ENCODE measurements at places on chromosomes 13 and 19.

GRCh38 chr19:40632311-40633036 is 31.3 kb downstream of the LTBP4 start:
- no peak for DNase-seq

- no peak for DNase-seq
Measured at GRCh38 chr13:99614465-99614885, 113.2 kb downstream of the TM9SF2 start.

GRCh38 chr13:92769046-92769445 is 457.6 kb upstream of the GPC6 start:
- no peak for DNase-seq

DNA sequence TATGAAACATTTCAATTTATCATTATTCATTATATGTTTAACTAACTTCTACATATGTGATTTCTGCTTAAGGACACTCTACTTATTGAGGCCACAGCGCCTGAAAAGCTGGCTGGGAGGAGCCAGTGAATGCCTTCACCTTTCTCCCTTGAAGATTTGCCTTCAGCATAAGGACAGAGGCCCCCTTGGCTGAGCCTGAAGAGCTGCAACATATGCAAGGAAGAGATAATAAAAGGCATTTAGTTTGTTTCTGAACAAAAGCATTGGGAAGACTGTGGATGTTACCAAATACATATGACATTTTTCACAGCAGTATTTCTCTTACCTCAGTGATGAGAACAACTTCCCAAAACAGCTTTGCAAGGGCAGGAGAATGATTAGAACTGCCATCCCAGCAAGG is 92.1 kb downstream of the ABCC4 start:
- no peak for DNase-seq

- no peak for DNase-seq
Measured at GRCh38 chr19:50319156-50319555, 10.0 kb downstream of the KCNC3 start.

GRCh38 chr13:99028890-99029289 is 51.0 kb upstream of the DOCK9 start:
- DNase-seq: no peak

- no peak for DNase-seq
Measured at GRCh38 chr13:21595546-21595822, 8.5 kb downstream of the MICU2 start.

DNA sequence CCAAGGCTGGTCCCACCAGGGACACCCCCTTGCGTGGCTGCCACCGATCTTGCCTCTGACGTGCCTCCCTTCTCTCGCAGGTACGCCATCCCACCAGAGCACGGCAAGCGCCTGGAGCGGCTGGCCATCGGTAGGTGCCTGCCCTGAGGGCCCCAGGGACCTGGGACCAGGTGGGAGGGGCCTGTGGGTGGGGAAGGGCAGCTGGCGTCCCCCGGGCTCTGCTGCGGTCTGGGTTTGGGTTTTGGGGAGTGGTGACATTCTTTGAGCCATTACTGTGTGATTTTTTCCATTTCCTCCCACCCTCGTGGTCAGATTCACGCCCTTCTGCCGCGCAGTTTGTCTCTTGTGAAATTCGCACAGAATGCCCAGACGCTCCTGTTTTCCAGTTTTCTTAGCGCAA is 102.0 kb downstream of the KDM4B start:
- no peak for DNase-seq

- peak; percentile 36 for DNase-seq
Measured at GRCh38 chr13:80040196-80040980, 300.5 kb downstream of the SPRY2 start.

DNA sequence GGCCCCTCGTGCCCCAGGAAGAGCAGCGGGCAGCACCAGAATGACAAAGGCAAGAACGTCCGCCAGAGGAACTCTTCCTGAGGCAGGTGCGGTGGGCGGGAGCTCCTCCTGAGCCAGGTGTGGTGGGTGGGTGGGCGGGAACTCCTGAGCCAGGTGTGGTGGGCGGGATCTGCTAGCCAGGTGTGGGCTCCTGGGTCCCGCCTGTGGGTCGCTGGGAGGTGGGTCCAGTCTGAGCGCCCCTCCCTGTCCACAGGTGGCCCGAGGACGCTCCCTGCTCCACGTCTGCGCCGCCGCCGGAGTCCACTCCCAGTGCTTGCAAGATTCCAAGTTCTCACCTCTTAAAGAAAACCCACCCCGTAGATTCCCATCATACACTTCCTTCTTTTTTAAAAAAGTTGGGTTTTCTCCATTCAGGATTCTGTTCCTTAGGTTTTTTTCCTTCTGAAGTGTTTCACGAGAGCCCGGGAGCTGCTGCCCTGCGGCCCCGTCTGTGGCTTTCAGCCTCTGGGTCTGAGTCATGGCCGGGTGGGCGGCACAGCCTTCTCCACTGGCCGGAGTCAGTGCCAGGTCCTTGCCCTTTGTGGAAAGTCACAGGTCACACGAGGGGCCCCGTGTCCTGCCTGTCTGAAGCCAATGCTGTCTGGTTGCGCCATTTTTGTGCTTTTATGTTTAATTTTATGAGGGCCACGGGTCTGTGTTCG is 7.0 kb upstream of the HCN2 start:
- DNase-seq: no peak

DNA sequence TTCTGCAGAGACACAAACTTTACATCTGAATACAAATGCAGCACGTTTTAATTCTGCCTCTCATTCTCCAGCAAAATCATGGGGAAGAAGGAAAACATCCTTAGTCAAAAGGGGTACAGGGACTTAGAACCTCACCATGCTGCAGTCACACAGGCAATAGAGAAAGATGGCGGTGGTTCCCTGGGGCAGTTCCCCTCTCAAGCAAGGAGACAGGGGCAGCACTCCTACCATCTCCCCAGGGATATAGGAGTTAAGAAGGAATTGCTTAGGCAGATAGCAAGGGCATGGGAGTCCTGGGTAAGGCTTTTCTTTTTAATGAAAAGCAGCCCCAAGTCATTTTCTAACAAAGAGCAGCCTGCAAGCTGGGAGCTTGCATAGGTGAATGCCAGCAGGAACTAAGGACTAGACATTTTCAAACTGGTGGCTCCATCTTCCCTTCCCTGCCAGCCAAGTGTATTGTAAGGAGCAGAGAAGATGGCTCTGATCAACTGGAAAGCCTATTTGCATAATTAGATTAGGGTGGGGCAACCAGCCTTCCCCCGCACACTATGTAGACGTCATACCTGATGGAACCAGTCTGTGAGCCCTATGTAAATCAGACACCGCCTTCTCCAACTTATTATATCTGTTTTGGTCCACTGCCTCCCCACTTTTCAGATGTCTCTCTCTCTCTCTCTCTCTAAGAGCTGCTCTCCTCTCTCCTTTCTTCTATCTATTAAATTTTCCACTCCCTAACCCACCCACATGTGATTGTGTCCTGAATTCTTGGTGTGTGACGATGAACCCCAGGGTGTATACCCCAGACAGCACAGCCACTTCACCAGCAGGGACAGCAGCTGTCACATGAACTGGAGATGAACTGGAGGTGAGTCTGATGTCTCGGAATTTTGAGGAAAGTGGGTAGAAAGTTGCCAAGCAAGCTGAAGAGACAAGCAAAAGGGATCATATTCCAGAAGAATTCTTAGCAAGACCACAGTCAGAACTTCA is 514.5 kb downstream of the IRS2 start:
- DNase-seq: no peak

DNA sequence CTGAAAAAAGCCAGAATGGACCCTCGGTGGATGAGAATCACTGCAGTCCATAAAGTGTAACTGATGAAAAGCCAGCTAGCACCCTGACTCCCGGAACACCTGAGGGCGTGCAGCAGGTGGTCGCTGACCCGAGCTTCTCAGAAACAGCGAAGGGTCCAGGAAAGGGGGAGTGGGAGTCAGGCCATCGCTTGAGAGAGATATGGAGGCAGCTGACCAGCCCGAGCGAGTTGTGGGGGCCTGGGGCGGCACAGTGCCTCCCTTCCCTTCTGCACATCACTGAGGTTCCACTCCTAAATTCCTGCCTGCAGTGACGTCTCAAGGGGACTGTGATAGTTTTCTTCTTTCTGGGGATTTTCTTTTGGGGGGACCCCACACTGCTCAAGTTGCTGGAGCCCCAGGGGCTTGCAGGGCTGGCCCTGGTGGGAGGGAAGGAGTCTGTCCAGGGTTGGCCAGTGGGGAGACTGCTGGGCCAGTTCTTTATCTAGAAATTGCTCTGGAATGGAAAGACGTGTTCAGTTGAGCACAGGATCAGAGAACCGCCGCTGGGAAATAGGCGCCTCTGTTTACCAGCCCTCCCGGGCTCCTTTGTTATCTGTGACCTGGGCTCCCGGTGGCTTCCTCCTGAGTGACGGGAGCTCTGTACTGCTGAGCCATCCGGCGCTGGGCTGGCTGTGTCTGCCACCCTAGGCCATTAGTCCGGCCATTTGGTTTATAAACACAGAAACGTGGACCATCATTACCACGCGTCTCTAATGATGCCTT is 71.3 kb downstream of the RAB20 start:
- no peak for DNase-seq

GRCh38 chr13:46543287-46543686 is 9.7 kb upstream of the LRCH1 start:
- no peak for DNase-seq

DNA sequence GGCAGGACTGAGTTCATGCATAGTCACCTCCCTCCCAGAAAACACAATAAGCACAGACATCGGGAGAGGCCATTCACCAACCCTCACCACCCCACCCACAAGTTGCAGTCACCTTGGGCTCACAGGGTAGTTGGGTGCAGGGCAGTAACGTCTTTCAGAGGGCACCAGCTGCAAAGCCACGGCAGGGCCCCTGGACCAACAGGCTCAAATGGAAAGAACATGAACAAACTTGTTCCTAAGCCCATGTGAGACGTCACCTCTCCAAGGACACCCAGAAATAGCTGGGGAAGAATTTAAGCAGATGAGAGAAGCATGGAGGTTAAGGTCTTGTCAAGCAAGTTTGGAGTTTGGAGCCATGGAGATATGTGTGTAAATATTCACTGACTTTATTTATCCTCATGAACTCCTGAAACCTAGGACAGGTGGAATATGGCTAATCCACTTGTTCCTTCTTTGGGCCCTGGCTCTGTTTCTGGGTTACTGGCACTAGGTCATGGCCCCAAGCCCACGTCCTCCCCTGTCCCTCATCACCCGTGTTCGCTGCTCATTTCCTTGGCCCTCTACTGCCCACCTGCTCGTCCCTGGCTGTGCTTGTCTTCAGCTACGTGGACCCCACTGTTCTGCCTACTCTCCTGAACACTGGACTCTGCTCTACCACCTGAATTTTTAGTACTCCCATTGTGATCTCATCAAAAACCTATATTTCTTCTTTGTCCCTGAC is 40.4 kb downstream of the SACS start:
- no peak for DNase-seq

DNA sequence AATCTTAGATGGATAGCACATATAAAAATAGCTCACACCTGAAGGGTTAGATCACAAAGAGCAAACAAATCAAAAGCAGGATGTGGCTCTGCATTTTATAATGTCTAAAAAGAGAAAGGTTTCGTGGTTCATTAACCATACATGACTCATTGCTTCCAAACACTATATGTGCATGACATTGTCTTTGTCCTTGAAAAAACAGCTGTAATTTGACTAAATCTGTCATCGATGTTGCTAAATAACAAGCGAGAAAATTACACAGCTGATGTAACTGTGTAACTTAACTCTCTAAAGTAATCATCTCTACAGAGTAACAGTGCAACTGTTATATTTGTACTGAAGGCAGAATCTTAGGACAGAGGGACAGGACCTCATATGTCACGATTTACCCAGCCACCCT is 383.1 kb upstream of the GPC6 start:
- no peak for DNase-seq

- no peak for DNase-seq
Measured at GRCh38 chr13:103640606-103641005, 574.4 kb upstream of the SLC10A2 start.

GRCh38 chr19:45171211-45171623 is 6.8 kb downstream of the TRAPPC6A start:
- no peak for DNase-seq

- no peak for DNase-seq
Measured at GRCh38 chr13:99955747-99956472, 15.7 kb downstream of the ZIC5 start.

GRCh38 chr13:97583907-97584497 is 150.0 kb downstream of the RAP2A start:
- DNase-seq: no peak

- no peak for DNase-seq
Measured at GRCh38 chr19:56504581-56504980, 3.1 kb upstream of the ZNF471 start.

DNA sequence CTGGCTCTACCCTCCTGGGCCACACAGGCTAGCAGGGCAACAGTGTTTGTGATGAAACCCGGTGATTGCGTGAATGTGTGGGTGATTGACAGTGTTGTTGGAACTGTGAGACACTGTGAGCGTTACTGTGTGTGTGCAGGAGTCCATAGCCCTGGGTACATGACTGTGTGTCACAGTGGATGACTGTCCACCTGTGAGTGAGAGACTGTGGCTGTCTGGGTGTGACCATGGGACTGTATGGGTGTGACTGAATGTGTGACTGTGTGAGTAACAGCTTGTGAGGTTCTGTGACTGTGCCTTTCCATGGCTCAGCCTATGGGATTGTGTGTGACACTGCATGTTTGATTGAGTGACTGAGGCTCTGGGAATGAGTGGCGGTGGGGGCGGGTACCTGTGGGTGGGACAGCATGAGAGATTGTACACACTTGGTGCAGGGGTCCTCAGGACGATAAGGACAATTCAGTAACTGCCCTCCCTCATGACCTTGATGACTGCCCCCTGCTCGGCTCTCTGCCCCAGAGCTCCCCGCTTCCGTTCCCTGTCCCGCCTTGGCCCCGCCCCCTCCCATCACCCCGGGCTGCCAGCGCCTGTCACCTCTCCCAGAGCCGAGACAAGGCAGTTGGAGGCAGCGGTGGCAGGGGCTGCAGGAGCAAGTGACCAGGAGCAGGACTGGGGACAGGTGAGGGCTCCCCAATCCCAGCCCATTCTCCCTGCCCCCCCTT is at the start of gene GIPR:
GIPR (plus strand) TSS at position 602 of the 722 bp plus-strand sequence. CDS start 1,300 bp downstream, outside the sequence.
- DNase-seq: no peak

DNA sequence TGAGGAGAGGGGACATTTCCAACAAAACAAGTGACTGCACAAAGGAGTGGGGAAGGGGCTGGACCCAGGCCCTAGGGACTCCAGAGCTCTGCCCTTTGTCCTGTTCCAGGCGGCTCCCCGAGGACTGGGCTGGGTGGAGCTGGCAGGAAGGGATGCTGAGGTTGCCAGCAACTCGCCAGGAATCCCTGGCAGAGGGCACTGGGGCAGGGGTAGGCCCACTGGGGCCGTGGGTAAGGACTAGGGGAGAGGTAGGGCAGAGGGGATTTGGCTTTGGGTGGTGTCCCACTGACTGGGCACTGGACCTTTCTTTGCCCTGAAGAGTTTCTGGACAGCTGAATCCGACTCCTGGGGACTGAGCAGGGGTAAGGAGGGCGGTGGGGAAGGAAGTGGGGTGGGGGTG is 7.9 kb downstream of the LIPE start:
- no peak for DNase-seq

DNA sequence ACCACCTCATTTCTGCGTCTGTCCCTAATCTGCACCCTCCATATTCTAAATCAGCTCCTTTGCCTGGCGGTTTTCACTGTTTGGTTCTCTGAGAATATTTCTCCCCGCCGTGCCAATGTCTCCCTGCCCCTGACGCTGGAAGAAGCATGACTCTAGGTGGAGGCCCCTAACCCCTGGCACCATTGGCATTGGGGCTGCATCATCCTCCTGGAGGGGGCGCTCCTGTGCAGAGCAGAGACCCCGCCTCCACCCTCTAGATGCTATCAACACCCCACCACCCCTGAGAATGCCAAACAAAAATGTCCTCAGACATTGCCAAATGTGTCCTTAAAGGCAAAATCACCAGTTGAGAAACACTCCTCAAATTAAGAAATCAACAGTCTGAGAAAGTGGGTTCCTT is 6.5 kb downstream of the ZSCAN5B start:
- no peak for DNase-seq

Measured in left renal cortex interstitium (tissue), 4 donors.